ENCODE measurements at places on chromosomes 3 and 15.

GRCh38 chr3:46500656-46501635 lies 3.2 kb downstream of the RTP3 start:
- no peak for DNase-seq

- DNase-seq = no peak
These were observed 1218.8 kb upstream of the EPHA6 start for GRCh38 chr3:95595416-95596075.

GRCh38 chr15:97748576-97748975 lies 211.9 kb upstream of the ARRDC4 start:
- no peak for DNase-seq

GRCh38 chr3:40653001-40653400 lies 128.2 kb downstream of the ZNF621 start:
- DNase-seq = no peak

GRCh38 chr3:100155128-100155527 lies 40.8 kb upstream of the FILIP1L start:
- DNase-seq = no peak

GRCh38 chr15:38128921-38129320 lies 123.7 kb upstream of the SPRED1 start:
- DNase-seq = no peak

GRCh38 chr15:36858423-36858822 lies 241.9 kb downstream of the MEIS2 start:
- DNase-seq = no peak

GRCh38 chr3:157119369-157119951 lies 40.5 kb downstream of the CCNL1 start:
- DNase-seq = peak; percentile 69

DNA sequence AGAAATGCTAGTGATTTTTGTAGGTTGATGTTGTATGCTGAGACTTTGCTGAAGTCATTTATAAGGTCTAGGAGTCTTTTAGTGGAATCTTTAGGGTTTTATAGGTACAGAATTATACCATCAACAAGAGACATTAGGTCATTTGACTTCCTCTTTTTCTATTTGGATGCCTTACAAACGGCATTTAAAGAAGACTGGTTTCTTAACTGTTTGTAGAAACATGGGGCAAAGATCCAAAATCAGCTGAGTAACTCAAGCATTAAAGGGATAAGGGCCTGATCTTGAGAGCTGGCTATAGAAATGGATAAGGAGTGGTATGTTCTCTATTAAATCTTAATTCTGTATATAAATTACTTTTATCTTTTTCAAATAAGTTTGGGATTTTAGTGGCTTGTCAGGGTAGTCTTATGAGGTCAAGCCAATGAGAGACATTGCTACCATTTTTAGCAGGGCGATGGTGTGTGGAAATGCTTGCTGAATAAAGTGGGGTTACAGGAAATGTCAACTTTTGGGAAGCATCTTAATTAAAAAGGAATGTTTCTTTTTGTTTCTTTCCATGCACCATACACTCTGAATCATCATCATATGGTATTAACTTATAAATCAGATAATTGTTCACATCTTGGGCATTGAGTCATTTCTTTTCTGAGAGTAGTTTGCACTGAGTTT lies 197.7 kb upstream of the GBE1 start:
- DNase-seq = no peak

- DNase-seq = no peak
These were observed 490.7 kb downstream of the RBMS3 start for GRCh38 chr3:29771602-29772001.

DNA sequence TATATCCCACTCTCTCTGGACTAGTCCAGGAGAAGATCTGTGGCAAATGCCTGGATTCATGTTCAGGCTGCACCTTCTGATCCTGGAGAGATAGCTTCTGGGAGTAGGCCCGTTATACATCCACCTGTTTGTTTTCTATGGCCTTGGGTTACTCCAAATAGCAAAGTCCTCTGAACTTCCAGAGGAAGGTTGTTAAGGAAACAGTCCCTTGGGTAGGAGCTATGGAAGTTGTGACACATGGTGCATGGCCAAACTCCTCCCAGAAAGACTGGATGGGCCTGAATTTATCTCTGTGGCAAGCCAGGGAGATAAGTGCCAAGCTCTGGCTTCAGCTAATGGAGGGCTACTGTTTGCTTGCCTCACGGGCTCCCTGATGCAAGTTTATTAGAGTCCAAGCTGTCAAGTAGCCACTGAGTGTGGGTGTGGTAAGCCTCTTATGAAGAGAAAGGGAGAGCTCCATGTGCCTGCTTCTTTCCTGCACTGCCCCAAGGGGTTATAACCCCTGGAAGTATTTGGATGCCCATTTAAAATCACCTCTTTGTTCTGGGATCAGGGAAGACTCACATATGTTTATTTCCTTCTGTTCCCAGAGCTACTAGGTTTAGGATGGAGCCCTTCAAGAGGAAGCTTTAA lies 328.7 kb upstream of the ATP11B start:
- DNase-seq = no peak

DNA sequence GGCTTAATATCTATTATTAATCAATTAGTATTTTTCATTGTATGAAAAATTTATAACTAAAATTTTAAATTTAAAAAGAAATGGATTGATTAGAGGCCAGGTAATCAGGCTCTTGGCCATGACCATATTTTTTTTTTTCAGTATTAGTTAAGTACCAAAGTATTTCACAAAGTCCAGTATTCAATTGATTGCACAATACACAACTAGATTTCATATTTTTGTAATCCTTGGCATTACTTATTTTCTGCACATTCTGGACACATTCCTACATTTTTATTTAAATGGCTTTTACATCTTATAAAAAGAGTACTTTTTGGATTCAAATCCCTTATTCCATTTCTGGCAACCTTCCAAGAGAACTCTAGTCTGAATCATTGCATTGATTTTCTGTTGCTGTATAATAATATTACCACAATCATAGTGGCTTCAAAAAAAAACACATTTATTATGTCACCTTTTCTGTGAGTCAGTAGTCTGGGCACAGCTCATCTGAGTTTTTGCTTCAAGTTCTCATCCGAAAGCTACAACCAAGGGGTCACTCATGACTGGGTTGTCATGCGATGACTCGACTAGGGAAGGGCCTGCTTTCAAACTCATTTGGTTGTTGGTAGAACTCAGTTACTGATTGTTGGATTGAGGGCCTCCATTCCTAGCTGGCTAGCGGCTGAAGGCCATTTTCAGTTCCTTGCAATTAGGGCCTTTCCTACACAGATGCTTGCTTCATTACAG lies 90.7 kb downstream of the CNTN6 start:
- no peak for DNase-seq

- DNase-seq = peak; percentile 64
These were observed 12.6 kb downstream of the PLCL2 start for GRCh38 chr3:16897254-16897926.

DNA sequence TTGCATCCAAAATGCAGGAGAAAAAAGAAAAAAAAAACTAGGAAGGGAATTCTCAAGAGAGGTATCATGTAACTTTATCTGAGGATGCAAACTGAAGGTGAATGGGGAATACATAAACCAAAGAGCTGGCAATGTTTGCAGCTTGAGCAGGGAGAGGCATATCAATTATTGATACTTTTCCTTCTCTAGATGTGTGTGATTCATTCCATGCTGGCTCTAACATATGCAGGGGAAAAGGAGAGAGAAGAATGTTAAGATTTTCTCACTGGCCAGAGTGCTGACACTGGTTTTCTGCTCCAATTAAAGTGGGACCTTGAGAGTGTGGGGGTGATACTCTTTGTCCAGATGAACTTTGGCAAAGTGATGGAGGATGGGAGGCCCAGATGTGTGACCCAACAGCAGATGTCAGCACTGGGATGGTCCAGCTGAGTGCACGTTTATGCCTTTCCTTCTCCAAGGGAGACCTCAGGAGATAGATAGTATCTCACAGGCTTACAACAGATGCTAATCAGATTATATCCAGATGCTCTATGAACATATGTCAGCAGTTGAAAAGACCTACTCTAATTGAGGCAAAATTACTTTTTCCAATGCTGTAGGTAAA lies 50.0 kb upstream of the PSMD6 start:
- DNase-seq = no peak

- no peak for DNase-seq
These were observed 6.1 kb upstream of the SLCO2A1 start for GRCh38 chr3:134035836-134036235.

DNA sequence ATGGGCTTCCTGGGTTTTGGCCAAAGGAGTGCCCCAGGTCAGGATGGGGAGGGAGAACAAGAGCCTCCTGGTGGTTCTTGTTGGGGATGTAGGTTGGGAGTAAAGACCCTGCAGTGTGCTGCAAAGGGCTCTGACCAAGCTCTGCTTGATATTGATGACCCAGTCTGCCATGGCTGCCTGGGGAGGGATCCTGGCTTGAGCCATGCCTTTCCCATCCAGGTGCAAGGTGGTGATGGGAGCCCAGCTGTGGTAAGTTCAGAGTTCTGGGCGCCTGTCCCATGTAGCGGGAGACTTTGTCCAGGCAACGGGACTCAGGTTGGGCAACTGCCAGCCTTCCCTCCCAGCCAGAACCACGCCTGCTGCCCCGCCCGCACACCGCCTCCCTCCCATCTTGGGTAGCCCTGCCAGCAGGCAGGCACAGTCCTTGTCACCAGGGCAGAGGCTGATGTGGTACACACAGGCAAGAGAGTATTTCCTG lies 2.6 kb downstream of the GNAI2 start:
- peak; percentile 69 for DNase-seq

- DNase-seq = peak; percentile 52
These were observed 37.5 kb downstream of the TPM1 start for GRCh38 chr15:63079947-63080626.

- no peak for DNase-seq
These were observed 107.0 kb downstream of the SHOX2 start for GRCh38 chr3:157999246-157999645.

GRCh38 chr15:66424963-66425612 lies 38.4 kb downstream of the MAP2K1 start:
- no peak for DNase-seq

GRCh38 chr3:42829083-42829627 lies 19.9 kb downstream of the ACKR2 start:
- peak; percentile 92 for DNase-seq

- no peak for DNase-seq
These were observed 16.1 kb downstream of the ISY1 start for GRCh38 chr3:129144786-129145185.

GRCh38 chr3:196552253-196552652 lies 16.1 kb downstream of the WDR53 start:
- DNase-seq = no peak

DNA sequence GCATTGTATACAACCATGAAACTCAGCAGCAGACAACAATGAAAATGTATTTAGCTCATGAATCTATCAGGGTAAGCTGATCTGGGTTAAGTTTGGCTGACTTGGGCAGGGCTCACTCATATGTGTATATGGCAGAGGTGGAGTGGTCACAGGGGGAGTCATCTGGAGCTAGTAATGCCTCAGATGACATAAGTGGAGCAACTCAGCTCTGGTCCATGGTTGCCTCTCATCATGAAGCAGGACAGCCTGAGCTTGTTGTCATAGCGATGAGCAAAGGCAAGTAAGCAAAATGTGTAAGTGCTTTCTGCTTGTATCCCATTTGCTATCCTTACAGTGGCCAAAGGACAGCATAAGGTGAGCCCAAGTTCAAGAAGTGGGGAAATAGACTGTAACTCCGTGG lies 64.5 kb downstream of the ALCAM start:
- no peak for DNase-seq

- no peak for DNase-seq
These were observed 103.9 kb downstream of the SUCLG2 start for GRCh38 chr3:67550541-67550940.

DNA sequence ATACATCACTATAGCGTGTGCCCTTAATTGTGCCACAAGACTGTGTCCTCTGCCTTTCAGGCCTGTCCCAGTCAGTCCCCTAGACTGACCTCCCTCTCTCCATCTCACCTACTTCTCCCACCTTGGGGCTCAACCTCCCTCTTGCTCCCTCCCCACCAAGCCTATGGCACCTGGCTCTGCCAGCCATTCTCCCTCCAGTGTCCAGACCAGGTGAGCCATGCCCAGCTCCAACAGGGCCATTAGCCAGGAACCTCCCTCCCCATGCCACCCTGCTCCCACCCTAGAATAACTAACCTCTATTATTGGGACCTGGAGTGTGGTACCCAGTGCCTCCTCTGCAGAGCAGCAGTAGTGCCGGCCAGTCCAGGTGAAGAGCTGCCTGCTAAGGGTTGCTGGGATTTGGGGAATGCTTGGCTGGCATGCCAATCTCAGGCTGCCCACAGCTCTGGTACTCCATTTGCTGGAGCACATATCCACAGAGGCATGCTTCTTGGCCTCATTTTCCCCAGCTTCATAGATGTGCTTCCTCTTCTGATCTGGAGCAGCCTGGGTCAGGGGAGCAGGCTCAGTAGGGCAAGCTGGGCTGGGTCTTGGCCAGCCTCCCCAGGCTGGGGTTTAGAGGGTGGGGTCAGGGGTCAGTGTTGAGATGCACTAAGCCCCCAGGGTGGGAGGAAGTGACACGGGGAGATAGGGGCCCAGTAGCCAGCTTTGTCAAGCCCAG lies 38.8 kb downstream of the SAXO2 start:
- no peak for DNase-seq

DNA sequence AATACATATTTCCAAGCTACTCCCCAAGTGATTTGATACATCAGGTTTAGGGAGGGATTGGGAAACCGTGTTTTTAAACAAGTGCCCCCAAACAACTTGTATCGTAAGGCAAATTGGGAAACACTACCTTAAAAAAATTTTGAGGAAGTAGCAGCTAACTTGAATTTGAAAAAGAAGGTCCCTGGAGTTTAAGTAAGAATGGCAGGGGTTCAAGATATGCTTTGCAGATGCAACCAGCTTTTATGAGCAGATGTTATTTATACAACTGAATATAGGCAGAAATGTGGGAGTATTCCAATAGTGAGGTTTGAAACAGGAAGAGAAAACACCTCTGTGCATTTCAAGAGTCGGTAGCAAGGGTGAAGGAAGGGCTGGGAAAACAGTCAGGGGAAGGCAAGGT lies 139.6 kb downstream of the IL20RB start:
- DNase-seq = no peak

- DNase-seq = no peak
These were observed 74.7 kb upstream of the C15orf39 start for GRCh38 chr15:75126864-75127580.

DNA sequence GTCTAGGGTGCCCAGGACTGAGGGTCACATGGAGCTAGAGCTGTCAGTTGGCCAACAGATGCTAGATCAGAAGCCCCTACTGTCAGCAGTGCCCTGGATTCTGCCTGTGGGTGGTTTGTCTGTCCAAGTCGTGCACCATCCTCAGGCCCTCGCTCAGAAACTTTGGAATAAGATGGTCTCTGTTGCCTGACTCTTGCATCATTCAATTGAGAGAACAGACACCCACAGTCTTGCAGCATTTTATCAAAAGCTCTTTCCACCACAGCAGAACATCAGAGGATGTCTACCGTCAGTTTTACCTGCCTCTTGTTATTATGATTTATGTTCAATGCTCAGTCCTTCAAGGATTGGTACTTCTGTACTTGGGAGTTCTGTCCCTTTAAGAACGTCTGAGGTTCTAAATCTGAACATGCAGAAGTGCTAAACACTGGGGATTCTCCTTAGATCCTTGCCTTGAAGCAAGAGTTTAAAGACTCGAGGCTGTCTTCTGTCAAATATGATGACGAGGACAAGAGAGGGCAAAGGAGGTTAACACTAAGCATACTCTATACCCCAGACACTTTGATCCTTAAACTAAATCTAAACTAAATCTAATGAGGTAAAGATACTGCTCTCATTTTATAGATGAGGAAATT lies 4.8 kb downstream of the AQP9 start:
- DNase-seq = no peak

GRCh38 chr3:52167240-52167639 lies 13.0 kb upstream of the POC1A start:
- DNase-seq = no peak
